ENCODE measurements at places on chromosomes 4 and X. TPM values are rescaled to one million over a fixed set of nuclear protein-coding genes. Genes with fewer than 3 reads are reported as not detected.

Gene NALF2
- 3.6 TPM for total RNA-seq

Gene TENM3
- 13.8 TPM for total RNA-seq

Gene FAM184B
- 0.02 TPM for total RNA-seq

Gene FAM149A
- 0.46 TPM for total RNA-seq

Gene H2BW1
- total RNA-seq, result not detected

Gene ARMCX1
- total RNA-seq, result 0.05 TPM

Gene MMAA
- total RNA-seq, result 3.0 TPM

Gene FABP2
- total RNA-seq, result not detected

Gene PCDH18
- total RNA-seq, result 0.46 TPM

Gene SSR4
- 387 TPM for total RNA-seq

Gene RPS6KA6
- 4.0 TPM for total RNA-seq

Gene C4orf54
- total RNA-seq, result 0.06 TPM

Gene LARP7
- total RNA-seq, result 54.9 TPM

Gene ATP1B4
- total RNA-seq, result not detected

Gene PORCN
- 13.9 TPM for total RNA-seq

Gene GC
- total RNA-seq, result not detected

Gene HNRNPH2
- 84.2 TPM for total RNA-seq

Gene PIM2
- total RNA-seq, result 19.3 TPM

Gene MAGEA12
- not detected for total RNA-seq

Gene C4orf50
- total RNA-seq, result not detected

Gene FAM53A
- 1.3 TPM for total RNA-seq

Gene ETDA
- not detected for total RNA-seq

Gene GPR82
- total RNA-seq, result not detected

Gene RHOXF2
- not detected for total RNA-seq

Gene TMEM156
- total RNA-seq, result 7.2 TPM

Gene WDR17
- 9.1 TPM for total RNA-seq

Gene POU4F2
- not detected for total RNA-seq

Gene DCLK2
- total RNA-seq, result 12.0 TPM

Gene USP26
- total RNA-seq, result not detected

Gene CORIN
- 0.12 TPM for total RNA-seq

Gene SOWAHD
- not detected for total RNA-seq

Gene IQSEC2
- total RNA-seq, result 15.6 TPM

Gene JCHAIN
- total RNA-seq, result not detected

Gene HS6ST2
- 39.1 TPM for total RNA-seq

Gene PDCL2
- not detected for total RNA-seq

Gene TRO
- total RNA-seq, result 0.22 TPM

Gene SATL1
- total RNA-seq, result 0.17 TPM

Gene GPRIN3
- 36.5 TPM for total RNA-seq

Gene SLC6A14
- not detected for total RNA-seq

Gene SUV39H1
- total RNA-seq, result 9.5 TPM

Gene GUCY1B1
- total RNA-seq, result 1.1 TPM

Gene PCYT1B
- total RNA-seq, result 0.40 TPM

Gene PGK1
- total RNA-seq, result 874 TPM

Gene SLC4A4
- 0.10 TPM for total RNA-seq

Gene RS1
- total RNA-seq, result not detected

Gene HSFX1
- total RNA-seq, result 0.20 TPM

Gene HMGB3
- total RNA-seq, result 64.2 TPM

Gene CXCL10
- total RNA-seq, result not detected

Gene SMIM31
- 0.10 TPM for total RNA-seq

Gene KIF4A
- 34.0 TPM for total RNA-seq

Measured in NCI-H460 (cell line).